Common myeloid progenitor, CD34-positive (primary cell): ENCODE measurements at places on chromosomes 4 and X.

- no peak overlapping the region for H3K4me3 ChIP-seq
- no peaks in the 10 kb centered on the region for H3K27me3 ChIP-seq
- no peak overlapping the region for H3K27ac ChIP-seq
Observed at GRCh38 chr4:8324640-8325239, 55.2 kb downstream of the HTRA3 start.

DNA sequence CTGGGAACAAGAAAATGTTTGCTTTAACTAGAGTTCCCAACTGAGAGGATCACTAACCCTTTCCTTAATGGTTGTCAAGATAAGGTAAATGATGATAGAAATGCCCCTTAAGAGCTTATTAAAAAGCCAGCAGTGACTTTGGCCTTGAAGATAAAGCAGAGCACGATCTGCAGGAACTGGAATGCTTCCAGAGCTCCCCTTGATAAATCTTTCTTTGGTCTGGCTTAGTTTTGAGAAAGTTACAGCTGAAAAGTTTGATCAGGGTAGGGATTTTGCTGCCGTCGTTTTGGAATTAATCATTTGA is 64.0 kb downstream of the PTTG2 start:
- H3K4me3 ChIP-seq = no peak overlapping the region
- no peaks in the 10 kb centered on the region for H3K27me3 ChIP-seq
- peak; percentile 41 for DNase-seq
- H3K36me3 ChIP-seq = peaks cover 15% of the 10 kb centered on the region
- no peak overlapping the region for H3K27ac ChIP-seq
- peaks cover 10% of the 10 kb centered on the region for H3K4me1 ChIP-seq

GRCh38 chrX:118579417-118579816 is 83.8 kb downstream of the DOCK11 start:
- peaks cover 43% of the 10 kb centered on the region for H3K36me3 ChIP-seq
- DNase-seq = no peak
- no peaks in the 10 kb centered on the region for H3K27me3 ChIP-seq
- no peaks in the 10 kb centered on the region for H3K4me1 ChIP-seq
- H3K27ac ChIP-seq = no peak overlapping the region

DNA sequence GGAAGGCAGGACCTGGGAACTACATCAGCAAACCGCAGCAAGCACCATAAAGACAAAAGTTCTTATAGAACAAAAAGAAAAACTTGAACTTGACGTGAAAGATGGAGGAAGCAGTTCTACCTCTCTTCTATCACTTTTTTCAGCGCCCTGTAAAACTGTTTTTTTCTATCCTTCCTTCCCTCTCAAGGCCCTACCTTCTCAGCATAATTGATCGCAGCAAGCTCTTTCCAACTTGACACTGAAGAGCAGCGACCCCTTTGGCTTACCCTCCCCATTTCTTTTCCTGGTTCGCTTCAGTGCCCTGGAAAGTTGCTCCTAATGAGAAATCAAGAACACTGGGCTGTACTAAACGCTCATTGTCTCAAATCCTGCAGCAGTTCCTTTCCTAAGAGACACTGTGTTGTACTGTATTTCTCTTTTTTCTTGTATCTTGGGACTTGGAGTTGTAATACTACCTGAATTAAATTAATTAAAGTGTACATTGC is 150.6 kb upstream of the SLC4A4 start:
- no peak for DNase-seq
- H3K36me3 ChIP-seq = no peaks in the 10 kb centered on the region
- no peak overlapping the region for H3K27ac ChIP-seq
- peaks cover 18% of the 10 kb centered on the region for H3K4me1 ChIP-seq
- peak overlapping the region; percentile 85 for H3K4me3 ChIP-seq
- H3K27me3 ChIP-seq = peaks cover 32% of the 10 kb centered on the region

DNA sequence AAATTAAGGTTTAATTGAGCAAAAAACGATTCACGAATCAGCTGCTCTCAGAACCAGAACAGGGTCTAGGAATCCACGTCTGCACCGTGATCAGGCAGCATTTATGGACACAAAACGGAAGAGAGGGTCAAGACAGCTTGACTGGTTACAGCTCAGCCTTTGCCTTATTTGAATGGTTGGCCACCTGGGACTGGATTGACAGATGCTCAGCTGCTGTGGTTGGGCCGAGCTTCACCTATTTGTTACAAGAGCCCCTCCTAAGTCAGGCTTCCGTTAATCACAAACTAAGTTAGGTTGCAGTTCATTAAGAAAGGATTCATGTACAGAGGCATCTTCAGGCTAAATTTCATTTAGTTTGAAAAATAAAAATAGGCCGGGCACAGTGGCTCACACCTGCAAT is 50.6 kb upstream of the MAN2B2 start:
- peaks cover 34% of the 10 kb centered on the region for H3K27me3 ChIP-seq
- no peak overlapping the region for H3K4me3 ChIP-seq
- DNase-seq = no peak
- H3K36me3 ChIP-seq = no peaks in the 10 kb centered on the region
- no peaks in the 10 kb centered on the region for H3K4me1 ChIP-seq

DNA sequence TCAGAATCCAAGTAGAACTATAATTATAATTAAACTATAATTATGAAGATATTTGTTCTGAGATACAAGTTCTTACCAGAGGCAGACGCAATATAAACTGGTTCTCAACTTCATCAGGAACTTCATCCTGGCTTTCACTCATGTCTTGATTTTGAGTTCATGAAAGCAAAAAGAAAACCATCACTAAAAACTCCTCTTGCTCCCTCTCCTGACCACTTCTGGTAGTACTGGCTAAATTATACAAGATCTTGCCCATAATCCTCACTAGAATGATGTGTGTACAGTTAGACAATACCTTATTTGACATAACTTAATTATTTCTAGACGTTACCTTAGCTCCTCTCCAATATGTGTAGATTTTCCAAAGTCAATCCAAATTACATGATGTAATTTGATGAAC is 3.7 kb downstream of the TAF7L start:
- H3K27me3 ChIP-seq = no peaks in the 10 kb centered on the region
- no peak overlapping the region for H3K27ac ChIP-seq
- no peaks in the 10 kb centered on the region for H3K36me3 ChIP-seq

DNA sequence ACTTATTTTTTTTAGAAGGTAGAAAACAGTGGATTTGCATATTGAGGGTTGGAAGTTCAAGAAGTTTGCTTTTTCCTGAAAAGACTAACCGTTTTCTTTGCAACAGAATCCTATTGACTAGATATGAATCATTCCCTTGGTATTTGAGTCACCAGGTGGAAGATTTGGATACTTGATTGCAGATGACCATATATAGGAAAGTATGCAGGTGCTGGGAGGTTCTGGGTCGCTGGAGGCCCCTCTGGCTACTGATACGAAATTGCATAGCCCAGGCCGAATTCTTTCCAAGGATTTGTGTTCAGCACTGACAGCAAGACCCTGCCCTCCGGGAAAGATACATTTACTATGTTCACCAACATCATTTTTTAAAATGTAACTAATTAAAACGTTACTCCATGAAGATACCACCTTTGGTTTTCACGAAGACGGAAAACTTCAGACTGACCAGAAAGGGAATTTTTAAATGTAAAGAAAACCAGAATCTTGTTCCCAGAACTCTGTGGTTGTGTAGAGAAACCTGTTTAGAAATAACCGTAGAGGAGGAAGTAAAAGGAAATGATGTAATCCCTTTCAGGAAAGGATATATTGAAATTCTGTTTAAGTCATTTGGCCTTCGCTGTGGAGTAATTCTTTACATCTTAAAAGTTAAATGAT is 946 bp downstream of the ANXA3 start:
- DNase-seq = no peak
- H3K4me1 ChIP-seq = peaks cover 13% of the 10 kb centered on the region
- no peaks in the 10 kb centered on the region for H3K27me3 ChIP-seq
- no peak overlapping the region for H3K27ac ChIP-seq

DNA sequence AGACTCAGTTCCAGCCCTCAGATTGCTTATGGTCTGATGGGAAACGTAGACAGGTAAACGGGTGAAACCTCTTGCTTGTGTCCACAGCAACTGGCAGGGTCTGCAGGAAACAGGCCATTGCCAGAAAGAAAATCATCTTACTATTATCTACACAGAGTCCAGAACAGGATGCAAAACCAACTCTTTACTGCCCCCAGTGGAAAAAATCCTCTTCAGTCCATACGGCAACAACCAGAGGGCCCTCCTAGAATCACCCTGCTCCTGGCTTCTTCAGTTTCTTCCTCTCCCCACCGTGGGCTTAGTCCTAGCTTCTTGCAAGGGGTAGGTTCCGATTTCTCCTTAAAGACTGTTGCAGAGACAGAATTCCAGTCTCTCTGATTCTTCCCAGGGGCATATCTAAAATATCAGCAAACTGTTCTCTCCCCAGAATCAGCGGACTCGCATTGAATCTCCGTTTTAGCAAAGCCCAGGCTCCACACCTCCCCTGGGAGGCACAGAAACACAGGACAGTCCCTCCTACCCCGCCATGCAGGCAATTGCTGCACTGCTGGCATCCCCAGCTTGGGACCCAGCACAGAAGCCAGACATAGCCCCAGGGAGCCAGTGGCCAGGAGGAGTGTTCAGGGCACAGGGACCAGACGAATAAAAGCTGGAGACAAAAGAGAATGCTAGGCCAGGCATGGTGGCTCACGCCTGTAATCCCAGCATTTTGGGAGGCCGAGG is 41.0 kb upstream of the SH3RF1 start:
- no peaks in the 10 kb centered on the region for H3K4me1 ChIP-seq
- DNase-seq = peak; percentile 81
- H3K27me3 ChIP-seq = no peaks in the 10 kb centered on the region
- no peak overlapping the region for H3K4me3 ChIP-seq
- H3K27ac ChIP-seq = no peak overlapping the region
